Activated naive CD8-positive, alpha-beta T cell treated with anti-CD3 and anti-CD28 coated beads, Interleukin-2, amount 50 U/mL, for 16 hours (primary cell): ENCODE measurements at places on chromosomes 7 and 10.

DNA sequence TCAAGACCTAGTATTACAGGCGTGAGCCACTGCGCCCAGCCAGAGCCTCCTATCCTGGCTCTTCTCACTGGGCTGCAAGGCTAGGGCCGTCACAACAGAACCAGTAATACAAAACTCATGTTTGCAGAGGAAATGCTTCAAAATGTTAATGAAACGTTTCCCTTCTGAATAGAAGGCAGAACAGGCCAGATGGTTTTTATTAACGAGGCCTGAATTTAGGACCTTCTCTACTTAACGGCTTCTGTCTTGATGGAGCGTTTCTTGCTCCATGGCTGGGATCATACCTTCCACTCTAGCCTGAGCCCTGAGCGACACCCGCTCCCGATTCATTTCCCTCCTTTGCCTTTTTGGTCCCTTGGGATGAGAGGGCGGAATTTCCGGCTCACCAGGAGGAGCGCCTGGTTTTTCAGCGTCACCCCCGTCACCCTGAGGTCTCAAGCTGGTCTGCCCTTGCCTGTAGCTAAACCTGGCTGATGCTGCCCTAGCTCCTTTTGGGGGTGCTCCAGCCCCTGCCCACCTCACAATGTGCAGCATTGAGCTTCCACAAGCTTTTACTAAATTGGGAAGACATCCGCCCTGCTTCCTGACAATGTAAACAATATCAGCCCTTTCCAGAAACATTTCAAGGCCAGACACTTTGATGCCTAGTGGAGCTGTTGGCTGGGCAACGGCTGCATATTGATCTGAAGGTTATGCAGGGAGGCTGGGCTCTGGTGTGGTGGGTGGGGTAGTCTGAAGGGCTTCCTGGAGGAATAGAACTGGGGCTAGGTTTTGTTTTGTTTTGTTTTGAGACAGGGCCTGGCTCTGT is 5.2 kb downstream of the CLIP2 start:
- DNase-seq, result no peak

DNA sequence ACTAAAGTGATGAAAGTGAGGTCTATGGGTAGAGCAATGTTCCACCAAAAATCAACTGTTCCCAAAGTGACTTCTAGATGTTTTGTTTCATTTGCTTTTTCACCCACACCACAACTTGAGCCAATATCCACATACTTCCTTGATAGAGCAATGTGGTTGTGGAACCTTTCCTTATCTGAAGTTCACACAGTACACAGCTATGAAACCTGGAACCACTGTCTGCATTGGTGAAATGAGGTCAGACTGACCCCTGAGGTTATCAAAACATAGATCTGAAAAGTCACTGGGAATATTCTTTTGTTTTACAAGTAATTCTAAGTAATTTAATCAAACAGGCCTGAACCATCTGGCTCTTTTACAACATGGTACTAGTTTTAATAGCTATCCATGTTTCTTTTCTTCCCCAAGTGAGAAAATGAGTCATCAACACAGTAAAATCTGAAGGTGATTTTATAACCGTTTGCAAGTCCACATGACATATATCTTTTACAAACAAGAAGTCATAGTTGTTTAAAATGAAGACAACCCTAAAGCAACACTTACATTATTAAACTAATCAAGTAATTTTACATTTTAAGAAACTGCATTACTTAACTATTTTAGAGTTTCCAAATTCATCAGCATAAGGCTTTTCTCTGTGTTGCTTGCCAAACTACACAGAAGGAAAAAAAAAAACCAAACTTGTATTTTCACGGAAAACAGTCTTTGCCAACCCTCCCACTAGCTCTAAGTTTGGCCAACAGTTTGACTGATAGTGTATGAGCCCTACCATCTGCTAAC is 80.3 kb downstream of the LRRC17 start:
- no peak for DNase-seq

DNA sequence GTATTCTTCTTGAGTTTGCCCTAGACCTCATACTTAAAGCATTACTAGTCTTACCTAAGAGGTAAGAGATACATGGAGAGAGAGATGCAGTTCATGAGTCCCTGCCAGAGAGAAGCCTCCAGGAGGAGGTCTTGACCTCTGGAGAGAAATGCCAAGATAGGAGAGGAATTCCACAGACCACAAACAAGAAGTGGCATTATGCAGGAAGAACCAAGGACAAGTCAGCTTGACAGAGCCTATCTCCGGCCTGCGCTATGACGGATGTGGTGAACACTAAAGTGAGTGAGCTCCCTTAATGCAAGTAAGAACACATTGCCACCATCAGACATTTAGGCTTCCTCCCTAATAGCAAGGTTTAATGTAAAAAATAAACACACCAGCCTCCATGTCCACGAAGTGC is 27.9 kb upstream of the COL1A2 start:
- DNase-seq, result no peak

GRCh38 chr10:116121640-116122525 is 151.1 kb downstream of the GFRA1 start:
- DNase-seq, result no peak
